ENCODE measurements at places on chromosomes 2 and 18.

- DNase-seq = no peak
Observed at GRCh38 chr2:108858894-108859293, 72.3 kb downstream of the CCDC138 start.

DNA sequence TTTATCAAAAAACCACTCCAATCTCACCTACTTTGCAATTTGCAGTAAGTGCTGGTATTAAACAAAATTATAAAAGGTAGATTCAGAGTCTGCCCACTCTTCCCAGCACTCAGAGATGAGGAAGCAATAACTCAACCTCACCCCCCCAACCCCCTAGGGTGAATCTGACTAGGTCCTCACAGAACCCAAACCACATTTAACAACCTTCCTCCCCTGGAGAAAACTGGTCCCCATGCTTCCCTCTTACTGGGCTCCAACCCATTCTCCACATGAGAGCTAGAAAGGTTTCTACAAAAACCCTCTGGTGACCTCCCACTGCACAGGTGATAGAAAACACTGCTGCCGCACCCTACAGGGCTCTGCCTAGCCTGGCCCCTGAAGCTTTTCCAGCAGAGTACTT is 40.5 kb upstream of the BMP10 start:
- no peak for DNase-seq

GRCh38 chr2:204313256-204313655 is 232.0 kb upstream of the PARD3B start:
- no peak for DNase-seq

DNA sequence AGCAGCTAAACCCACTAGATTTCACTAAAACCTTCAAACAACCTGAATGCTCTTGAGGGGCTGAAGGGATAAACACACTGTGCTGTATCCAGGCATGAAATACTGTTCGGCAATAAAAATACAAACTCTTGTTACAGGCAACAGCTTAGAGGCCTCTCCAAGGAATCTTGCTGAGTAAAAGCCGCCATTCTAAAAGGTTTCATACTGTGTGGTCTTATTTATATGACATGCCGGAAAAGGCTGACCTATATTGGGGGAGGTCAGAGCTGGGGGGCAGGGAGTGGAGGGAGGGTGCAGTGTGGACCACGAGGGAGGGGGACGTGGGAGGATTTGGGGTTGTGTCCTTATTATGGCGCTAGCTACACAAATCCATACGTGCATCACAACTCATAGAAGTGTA is 136.2 kb downstream of the MBP start:
- no peak for DNase-seq

DNA sequence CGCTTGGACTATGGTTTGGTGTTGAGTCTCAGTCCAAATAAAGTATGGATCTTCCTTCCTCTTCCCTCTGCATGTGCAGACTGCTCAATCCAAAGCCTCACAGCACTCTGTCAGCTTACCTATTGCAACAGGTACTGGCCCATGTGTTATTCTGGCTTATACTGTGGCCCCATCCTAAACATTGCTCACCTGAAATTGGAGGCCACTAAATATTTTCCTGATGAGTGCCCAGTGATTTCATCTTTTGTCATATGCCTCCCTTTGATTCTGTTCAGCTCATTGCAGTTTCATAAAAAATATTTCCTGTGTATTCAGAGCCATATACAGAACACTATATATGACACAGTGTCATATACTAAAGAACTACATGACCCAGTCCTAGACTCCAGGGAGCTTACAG is 86.3 kb upstream of the FAM136A start:
- DNase-seq = no peak

- DNase-seq = no peak
Observed at GRCh38 chr2:219542931-219543595, 546 bp downstream of the CHPF start.

DNA sequence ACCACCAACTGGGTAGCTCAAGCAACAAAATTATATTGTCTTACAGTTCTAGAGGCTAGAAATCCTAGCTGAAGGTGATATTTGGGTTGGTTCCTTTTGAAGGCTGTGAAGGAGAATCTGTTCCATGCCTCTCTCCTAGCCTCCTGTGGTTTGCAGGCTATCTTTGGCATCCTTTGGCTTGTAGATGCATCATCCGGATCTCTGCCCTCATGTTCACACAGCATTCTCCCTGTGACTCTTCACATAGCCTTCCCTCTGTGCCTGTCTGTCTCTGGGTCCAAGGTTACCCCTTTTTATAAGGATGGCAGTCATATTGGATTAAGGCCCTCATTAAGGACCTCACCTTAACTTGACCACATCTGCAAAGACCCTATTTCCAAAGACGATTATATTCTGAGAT is 78.6 kb upstream of the MAP3K20 start:
- no peak for DNase-seq

GRCh38 chr2:15630121-15630977 is 38.7 kb downstream of the DDX1 start:
- no peak for DNase-seq

DNA sequence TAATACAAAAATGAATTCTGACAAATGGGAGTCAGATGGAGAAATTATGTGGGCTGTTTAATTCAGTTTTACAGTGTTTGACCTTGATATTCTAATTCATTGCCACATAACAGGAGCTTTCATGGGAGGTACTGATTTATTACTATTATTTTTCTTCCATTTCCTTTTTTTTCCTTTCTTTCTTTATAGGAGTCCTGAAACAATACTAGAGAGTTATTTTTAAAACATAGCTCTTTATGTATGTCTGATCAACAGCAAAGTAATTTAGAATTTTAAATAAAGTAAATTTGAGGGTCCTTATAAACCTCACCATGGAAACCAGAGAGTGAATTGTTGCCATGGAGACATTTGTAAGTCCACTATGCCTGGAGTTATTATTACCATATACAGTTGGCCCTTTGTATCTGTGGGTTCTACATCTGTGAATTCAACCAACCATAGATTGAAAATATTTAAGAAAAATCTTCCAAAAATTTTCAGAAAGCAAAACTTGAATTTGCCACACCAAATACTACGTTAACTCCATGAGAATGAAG is 40.9 kb upstream of the PPP4R1 start:
- no peak for DNase-seq

DNA sequence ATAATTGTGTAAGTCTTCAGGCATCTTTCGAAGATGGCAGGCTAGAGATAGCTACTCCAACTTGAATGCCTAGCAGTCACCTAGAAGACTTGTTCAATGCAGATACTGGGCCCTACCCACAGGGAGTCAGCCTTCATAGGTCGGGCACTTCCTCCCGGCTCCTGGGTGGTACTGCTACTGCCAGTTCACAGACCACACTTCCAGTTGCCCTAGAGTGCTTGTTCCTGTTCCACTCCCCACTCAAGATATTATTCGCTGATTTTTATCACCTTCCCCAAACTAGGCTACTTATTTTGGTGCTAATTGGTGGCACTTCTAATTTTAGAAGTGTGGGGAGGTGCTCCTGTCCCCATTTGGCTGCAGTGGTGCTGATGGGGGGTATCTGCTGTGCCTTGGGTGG is 34.2 kb downstream of the INPP4A start:
- peak; percentile 29 for DNase-seq

Measured in stimulated activated naive CD4-positive, alpha-beta T cell (primary cell).